Foreskin keratinocyte (primary cell): ENCODE measurements at places on chromosomes 4 and X. TPM values are rescaled to one million over a fixed set of nuclear protein-coding genes. Genes with fewer than 3 reads are reported as not detected.

- DNase-seq, result no peak
These were observed 1.2 kb downstream of the NLGN4X start for GRCh38 chrX:6227453-6227835.

DNA sequence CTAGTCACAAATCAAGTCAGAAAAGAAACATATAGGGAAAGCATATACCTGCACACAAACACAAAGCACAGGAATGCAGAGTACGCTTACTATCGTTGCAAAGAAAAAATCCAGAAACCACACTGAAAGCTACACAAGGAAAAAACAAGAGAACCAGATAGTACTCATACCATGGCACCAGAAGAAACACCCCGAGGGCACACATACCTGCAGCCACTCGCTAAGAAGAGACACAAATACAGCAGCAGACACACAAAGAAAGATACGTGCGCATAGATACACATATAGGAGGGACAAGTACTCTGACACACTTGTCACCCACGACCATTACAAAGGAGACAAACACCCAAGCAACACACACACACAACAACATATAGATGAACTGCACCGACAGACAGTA is 1.4 kb upstream of the SLC38A5 start:
- DNase-seq, result peak; percentile 81

TKTL2 gene
- total RNA-seq, result not detected in 2 replicates

RAB9B gene
- 0.11 and 0.17 TPM in 2 replicates for total RNA-seq
